Activated CD4-positive, alpha-beta T cell treated with anti-CD3 and anti-CD28 coated beads, Interleukin-2, amount 50 U/mL, for 1 hour (primary cell): ENCODE measurements at places on chromosomes 11 and 22.

DNA sequence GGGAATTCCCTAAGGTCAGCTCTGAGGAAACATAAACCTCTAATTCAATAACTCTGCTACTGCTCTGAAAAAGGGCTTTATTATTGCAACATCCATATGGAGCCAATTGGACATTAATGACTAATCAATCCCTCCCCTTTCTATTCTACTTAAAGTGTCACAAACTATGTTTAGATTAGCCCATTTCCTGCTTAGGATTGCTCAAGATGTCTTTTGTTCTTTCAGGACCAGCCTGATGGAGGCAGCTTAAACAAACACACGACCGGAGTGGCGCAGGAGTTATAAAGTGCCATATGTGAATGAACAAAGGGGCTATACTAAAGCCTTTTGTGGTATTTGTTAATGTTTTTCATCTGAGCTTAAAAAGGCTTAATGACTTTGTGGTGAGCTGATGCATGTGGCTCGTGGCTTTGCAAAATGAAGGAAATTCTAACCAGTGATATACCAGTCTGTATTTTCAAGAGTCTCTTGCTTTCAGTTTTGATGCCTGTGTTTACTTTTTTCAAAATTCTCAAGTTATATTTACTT lies 354.4 kb downstream of the SOX6 start:
- DNase-seq = no peak

GRCh38 chr22:35458547-35459422 lies 58.8 kb downstream of the MCM5 start:
- DNase-seq = no peak

GRCh38 chr22:42360348-42360747 lies 71.9 kb downstream of the NFAM1 start:
- no peak for DNase-seq

- no peak for DNase-seq
Observed at GRCh38 chr22:45504373-45505341, 2.0 kb downstream of the FBLN1 start.

GRCh38 chr11:67435031-67435726 lies 2.3 kb downstream of the PTPRCAP start:
- DNase-seq = no peak

GRCh38 chr11:28476049-28476448 lies 367.9 kb downstream of the METTL15 start:
- DNase-seq = no peak

DNA sequence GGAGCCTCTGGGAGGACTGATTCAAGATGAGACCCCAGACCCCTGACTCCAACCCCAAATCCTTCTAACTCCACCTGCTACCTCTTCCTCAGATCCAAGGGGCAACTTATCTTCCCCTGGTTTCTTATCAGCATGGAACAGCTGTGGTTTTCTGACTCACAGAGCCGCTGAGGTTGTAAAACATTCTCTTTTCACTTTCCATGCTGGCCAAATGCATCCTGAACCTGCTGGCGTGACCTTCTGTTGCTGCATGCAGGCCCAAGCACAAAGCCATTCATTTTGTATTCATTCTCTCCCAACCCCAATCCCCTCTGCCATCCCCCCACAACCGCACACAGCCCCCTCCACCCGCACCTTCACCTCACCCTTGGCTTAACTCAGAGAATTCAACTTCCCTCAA lies 70.3 kb downstream of the SEZ6L start:
- no peak for DNase-seq

DNA sequence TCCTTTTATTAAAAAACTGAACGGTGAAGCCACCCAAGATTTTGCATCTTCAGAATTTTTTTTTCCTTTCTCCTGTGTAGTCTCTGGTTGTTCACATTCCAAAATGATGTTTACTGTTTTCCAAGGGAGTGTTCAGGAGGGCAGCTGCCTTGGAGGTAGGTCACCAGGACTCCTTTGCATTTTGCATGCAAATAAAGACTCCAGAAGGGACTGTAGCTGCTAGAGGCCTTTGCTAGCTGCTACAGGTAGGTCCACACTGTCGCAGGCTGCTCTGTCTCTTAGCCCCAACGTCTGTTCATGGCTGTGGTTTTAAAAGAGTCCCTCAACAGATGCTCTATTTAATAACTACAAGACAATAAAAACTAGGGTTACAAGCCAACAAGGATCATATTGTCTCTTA lies 11.4 kb downstream of the CTSC start:
- no peak for DNase-seq

DNA sequence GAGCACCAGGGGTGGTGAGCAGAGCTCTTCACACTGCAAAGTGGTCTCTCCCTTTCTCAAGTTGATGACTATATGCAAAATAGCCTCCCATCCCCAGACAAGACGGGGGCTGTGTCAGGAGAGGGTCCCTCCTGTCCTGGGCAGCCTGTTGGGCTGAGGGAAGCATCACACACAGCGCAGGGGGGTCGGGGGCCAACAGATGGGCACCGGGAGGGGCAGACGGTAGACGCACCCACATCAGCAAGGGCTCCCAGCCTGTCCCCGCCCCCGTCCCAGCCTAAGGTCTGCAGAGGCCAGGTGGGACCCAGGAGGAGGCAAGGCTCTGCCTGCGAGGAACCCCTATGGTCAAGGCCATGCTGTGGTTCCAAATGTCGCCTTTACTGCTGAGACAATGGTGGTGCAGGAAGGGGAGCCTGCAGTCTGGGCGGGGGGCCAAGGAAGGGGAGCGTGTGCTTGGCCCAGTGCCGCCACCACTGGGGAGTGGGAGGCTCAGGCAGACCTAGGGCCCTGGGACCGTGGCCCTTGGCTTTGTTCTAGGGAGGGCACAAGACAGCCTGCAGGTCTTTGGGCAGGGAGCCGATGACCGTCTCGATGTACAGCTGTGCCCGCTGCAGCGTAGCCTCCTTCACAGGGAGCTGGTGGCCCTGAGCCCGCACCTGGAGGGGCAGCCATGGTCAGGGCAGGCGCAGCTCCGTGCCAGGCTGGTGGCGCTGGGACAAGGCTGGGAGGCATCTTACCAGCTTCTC lies 4.3 kb upstream of the PLXNB2 start:
- DNase-seq = no peak

GRCh38 chr11:95459291-95460042 lies 228.5 kb upstream of the SESN3 start:
- no peak for DNase-seq

- no peak for DNase-seq
Observed at GRCh38 chr22:49770547-49771265, 57.0 kb downstream of the BRD1 start.

DNA sequence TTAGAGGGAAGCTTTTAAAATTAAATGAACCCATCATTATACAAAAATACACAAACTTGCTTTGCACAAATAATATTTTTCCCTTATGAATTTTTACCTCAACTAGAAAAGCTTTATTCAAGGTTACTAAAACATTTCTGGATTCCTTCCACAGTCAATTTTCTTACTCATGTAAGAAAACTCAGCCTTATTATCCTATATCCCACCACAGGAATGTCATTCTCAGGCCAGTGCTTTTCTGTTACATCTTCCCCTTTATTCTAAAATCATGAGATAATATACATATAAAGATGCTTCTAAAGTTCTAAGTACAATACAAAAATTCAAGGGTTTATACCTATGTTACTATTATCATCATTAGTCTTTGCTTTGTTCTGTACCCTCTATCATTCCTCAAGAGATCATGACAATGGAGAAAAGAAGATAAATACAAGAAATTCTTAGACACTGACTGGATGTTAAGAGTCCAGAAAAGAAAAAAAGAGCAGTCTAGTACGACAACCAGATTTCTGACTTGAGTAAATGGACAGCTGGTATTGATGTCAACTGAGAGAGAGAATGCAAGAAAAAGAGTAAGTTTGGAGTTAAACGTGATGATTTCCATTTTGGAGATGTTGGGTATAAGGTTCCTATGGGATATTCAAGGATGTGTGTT lies 60.3 kb downstream of the MTMR2 start:
- no peak for DNase-seq

- DNase-seq = no peak
Observed at GRCh38 chr22:48720662-48721394, 1106.8 kb downstream of the BRD1 start.

DNA sequence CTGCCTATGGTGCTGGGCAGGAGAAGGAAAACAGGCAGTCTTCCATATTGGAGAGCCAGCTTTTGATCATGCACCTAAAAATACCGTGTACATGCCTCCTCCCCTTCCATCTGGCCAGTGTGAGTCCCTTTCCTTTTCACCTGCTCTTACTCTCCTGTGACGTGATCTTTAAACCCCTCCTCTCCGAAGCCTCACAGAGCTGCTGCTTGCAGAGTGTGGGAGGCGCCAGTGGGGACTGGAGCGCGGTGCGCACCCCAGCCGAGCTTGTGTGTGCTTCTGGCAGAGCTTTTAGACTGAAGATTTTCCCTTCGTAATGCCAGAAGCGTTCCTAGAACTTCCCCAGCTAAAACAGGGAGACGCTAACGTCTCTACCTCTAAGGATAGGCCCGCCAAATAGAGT lies 29.8 kb downstream of the MUC6 start:
- DNase-seq = no peak

DNA sequence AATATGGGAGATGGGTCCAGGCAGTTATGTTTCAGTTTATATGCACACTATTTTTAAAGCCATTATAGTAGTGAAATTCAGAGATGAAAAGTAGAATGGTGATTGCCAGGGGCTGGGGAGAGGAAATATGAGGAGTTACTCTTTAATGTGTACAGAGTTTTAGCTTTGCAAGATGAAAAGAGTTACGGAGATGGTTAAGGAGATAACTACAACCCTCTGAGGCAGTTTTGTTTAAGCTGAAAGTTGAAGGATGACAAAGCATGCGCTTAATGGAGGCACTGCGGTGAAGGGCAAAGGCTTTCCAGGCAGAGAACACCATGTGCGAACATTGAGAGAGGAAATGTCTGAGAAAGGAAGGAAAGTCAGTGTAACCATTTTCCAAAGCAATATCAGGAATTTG lies 18.2 kb upstream of the BMAL1 start:
- DNase-seq = no peak

DNA sequence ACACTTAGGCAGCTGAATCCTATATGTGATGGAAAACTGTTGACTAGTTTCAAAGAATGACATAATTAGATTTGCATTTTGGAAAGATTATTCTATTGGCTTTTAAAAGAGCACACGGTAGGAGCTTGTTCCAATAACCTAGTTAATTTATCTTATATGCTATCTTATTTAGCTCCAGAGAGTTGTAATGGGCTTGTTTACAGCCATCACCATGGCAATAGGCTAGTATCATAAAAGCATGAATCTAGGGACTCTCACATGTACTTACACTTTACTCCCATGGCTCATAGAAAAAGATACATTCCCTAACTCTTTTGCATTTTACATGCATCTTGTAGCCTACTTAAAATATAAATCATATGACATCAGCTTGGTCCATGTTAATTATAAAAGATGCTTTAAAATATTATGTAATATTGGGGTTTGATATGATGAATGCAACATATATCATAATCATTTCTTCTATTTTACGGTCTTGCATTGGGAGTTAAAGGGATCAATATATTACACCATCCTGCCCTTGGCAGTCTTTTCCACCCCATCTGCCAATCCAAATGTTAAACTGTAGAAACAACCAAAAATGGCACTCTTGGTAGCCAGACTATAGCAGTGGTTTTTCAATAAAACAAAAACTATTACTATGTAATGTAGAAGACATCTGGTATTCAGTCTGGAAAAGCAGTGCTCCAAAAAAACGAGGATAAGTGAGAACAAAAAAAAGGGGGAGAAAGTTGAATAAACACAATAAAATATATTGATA lies 2254.0 kb downstream of the LRRC4C start:
- DNase-seq = no peak

- DNase-seq = no peak
Observed at GRCh38 chr22:21593406-21594232, 26.1 kb downstream of the UBE2L3 start.

- no peak for DNase-seq
Observed at GRCh38 chr22:46848197-46848596, 85.7 kb downstream of the TBC1D22A start.

- DNase-seq = no peak
Observed at GRCh38 chr22:27274770-27275449, 526.6 kb downstream of the MN1 start.
